ENCODE measurements at places on chromosomes 2 and 18. TPM values are rescaled to one million over a fixed set of nuclear protein-coding genes. Genes with fewer than 3 reads are reported as not detected.

The RTP5 gene
- not detected for total RNA-seq

DNA sequence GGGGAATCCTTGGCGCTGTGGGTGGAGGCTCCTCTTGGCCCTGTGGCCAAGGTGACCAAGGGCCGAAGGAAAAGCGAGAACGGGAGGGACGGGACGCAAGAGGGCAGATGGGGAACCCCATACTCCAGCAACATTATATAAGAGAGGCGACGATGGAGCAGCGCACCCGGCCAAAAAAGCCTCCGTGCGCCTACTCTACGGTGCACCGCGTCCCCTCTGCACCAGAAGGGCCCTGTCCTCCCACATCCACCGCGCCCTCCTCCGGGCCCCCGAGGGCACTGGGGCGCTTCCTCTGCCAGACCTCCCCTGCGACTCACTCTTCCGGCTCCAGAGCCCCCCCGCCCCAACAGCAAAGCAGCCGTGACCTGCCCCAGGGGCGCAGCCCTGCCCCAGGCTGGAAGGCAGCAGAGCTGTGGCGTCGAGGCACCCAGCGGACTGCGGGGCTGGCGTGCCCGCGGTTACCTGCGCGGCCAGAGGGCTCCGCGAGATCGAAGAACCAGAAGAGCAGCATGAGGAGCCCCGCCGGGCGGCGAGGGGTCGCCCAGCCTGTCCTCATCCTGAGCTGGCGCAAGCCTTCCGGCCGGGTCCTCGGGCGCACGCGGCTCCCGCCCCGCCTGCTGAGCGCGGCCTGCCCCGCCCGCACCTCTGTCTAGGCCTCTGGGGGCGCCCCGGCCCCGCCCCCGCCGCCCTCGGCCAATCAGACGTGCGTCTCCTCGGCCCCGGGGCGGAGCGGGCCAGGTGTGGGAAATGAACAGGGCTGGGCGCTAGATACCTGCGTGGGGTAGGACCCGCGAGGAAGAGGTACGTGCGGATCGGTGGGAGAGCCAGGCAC is 106.3 kb upstream of the CD302 start:
- DNase-seq: no peak

DNA sequence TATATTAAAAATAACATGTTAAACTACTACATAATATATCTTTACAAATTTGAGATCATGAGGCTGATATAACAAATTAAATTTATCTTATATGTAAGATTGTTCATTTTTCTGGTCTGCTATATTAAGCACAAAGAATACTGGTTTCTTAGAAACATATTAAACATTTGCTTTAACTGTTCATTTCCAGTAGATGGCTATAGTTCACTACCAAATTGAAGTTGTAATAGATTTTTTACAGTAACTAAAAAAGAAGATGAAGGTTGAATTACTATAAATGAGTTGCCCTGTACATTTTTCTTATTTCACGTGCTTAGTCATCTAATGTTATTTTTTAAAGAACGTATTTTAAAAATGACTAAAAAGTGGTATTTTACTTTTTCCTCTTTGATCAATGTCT is 57.0 kb downstream of the ZNF407 start:
- no peak for DNase-seq

DNA sequence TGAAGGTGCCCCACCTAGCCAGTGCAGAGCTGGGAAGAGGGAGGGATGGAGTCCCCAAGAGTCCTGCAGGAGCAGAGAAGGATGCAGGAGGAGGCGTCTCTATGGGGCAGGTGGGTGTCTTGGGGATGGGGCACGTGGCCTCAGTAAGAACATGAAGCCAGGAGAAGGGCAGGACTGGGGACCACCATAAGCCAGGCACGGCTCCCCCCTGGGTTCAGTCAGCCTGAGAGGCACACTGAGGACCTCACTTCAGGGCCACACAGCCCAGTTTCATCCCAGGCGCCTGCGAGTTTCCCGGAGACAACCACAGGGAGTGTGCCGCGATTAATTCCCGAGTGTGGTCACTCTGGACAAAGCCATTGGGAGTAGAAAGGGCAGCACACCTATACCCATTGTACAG is 120.3 kb downstream of the GYPC start:
- no peak for DNase-seq

DNA sequence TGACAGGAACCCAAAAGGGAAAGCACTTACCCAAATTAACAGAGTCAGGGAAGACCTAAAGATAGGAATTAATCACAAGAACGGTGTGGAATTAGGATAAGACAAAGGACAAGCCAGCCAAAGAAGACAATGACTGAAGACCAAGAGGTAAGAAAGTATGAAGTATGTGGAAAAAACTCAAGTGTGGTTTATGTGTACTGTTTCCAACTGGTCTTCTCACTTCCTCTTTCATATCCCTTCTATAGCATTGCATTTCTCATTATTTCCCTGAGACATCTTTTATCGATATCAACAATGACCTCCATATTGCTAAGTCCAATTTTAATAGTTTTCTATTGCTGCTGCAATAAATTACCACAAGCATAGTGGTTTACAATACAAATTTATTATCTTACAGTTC is 313.5 kb upstream of the SLC39A10 start:
- no peak for DNase-seq

The SP5 gene
- total RNA-seq: not detected

Data from NCI-H460 (cell line).